NCI-H345 (cell line): ENCODE measurements at places on chromosomes 3 and 15.

- DNase-seq = no peak
These were observed 1.6 kb downstream of the FBXL22 start for GRCh38 chr15:63598473-63599400.

DNA sequence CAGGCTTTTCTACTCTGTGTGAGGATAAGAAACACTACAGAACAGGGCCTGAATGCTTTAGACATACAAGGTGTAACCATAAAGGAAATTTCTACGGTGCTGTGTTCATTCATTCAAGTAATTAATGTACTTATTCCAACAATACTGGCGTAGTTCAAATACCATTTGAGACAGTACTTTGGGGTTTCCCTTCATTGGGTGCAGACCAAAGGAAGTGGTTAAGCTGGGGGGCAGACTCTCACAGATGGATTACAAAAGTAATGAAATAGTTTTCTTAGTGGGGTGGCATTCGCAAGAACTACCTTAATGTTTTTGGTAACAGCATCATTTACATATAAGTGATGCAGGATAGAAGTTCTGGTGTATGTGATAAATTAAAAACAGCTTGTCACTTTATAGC is 65.9 kb downstream of the BTD start:
- no peak for DNase-seq

DNA sequence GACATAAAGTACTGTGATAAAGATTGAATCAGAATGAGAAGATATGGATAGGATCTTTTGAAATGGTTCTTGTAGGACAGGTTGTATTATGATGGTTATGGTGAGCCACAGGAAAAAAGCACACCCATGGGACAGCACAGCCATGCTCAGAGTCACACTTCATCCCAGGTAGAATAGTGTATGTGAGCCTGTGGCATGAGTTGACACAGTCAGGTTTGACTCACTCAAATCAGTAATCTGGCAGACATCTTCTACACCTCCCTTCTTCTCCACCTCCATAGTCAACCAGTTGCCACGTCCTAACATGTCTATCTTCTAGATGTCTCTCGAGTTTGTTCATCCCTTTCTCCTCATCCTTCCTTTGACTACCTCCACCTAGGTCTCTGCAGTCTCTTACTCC is 176.0 kb downstream of the RBMS3 start:
- DNase-seq = no peak

- no peak for DNase-seq
These were observed 2.2 kb upstream of the SENP2 start for GRCh38 chr3:185583925-185584324.

DNA sequence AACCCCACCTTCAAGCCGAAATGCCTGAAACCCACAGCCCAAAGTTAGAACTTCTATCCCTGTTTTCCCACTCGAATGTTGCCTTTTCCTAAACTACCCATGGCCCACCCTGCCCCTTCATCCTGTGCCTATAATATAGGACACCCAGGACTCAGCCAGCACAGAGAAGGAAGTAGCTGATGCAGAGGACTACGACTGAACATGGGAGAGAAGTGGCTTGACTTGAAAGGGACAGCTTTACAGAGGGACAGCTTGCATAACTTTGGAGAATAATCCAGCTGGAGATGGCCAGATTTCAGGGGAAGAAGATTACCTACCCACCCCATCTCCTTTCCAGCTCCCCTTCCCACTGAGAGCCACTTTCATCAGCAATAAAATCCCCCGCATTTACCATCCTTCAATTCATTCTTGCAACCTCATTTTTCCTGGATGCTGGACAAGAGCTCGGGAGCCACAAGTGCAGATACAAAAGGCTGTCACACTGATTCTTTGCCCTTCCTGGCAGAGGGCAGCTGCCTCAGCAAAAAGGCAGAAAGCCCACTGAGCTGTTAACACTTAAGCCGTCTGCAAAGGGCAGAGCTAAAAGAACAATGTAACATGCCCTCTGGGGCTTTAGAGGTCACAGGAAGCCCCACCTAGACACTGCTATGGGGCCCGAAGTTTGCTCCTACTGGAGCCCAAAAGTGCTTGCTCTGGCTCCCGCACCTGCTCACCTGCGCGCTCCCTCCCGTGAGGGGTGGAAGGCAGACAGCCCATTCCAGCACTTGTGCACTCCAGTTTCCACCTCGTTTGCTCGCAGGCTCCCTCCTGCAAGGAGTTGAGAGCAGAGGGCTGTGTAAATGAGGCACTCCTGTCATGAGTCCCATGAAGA is 224.0 kb downstream of the TBC1D5 start:
- no peak for DNase-seq

DNA sequence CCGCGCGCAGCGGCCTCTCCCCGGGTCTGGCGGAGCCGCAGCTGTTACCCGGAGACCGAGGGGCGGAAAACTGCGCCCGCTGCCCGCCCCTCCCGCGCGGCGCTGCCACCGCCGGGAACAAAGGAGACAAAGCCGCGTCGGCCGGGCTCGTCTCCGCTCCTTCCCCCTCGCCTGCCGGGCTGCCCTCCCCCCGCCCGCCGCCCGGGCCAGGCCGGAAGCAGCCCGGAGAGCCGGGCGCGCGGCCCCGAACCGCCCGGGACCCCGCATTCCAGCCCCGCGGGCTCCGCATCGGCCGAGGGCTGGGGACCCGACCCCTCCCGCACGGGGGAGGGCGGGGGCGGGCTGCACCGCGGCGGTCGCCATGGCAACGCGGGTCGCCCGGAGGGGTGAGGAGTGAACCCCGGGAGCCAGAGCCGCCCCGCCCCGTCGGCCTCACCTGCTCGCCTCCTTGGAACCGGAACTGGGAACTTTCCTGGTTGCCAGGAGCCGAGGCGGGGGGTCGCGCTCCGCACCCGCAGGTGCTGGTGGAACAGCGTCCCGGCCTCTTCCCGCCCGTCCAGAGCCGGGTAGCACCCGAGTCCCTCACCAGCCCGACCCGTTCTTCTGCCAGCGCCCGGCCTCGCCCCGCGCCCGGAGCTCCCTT is 448 bp downstream of the PLXNB1 start:
- peak; percentile 82 for DNase-seq

DNA sequence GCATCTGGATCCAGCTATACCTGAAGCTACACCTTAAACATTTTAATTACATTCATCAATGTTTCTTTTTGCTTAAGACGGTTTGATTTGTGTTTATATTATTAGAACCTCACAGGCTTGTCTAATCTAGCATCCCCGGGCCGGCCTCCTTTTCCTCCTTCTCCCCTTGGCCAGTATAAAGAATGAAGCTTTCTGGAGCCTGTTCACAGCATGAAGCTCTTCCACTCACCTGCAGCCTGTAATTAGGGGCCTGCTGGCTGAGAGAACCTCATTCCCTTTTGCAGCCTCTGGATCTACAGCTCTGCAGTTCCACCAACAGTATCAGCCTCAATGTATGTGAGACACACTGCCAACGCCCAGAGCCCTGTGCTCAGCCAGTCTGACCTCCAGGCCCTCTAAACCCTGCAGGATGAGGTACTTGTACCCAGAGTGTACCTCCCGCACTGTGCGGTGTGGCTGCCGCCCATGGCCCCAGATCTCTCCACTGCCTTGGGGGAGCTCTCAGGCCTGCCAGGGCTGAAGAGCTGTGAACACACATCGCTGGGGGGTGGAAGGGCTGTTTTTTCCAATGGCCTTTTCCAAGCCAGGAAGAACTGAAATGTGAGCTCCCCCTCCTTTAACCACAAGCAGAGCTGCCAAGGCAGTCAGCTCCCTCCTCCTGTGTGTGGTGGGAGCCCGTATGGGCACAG is 114.7 kb upstream of the ALDH1A3 start:
- DNase-seq = no peak

DNA sequence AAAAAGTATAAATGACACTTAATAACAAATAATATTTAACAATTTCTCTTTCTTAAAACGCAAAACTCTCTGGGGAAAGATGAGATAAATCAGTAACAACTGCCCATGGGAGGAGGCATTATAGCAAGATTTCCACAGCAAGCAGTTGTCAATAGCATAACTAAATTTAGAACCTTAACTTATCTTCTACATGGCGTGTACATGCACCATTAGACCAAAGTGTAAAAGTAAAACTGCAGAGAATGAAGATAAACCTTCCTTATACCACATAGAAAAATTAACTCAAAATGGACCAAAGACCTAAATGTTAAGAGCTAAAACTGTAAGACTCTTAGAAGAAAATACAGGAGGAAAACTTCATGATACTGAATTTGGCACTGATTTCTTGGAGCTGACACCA is 39.9 kb downstream of the MYO5A start:
- DNase-seq = no peak

- no peak for DNase-seq
These were observed 779.0 kb downstream of the SQOR start for GRCh38 chr15:46413799-46414198.

DNA sequence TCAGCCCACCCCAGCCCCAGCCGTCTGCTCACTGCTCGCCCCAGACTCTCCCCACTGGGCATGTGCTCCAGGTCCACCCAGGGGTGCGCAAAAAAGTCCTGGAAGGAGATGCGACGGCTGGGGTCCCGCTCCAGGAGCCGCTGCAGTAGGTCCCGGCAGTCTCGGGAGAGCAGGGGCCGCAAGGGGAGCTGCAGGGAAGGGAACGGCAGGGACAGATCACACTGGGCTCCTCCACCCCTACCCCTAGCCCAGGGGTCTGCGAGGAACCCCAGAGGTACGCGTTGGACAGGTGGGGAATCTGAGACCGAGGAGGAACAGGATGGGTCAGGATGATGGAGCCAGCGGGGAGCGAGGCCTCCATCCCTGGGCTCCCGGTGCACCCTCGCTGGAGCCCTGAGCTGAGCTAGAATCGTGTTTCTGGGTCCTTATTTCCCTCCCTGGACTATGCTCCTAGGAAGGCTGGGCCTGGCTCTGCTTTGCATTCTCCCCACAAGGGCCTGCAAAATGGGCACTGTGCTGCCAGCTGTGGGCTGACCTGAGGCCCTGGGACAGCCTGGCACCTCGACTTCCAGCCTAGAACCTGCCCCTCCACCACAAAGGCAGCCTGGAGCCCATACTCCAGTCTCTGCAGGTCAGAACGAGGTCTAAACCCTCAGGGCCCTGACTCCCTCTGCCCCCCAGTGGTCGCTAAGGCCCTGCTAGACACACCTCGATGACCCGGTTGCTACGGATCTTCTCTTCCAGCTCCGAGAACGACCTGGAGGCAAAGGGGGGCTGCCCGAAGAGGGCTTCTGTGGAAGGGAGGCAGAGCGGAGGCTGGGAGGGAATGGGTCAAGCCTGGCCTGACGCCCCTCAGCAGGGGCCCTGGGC is 3.2 kb downstream of the ULK3 start:
- no peak for DNase-seq

GRCh38 chr3:41418961-41419691 is 219.8 kb downstream of the CTNNB1 start:
- DNase-seq = no peak

- no peak for DNase-seq
These were observed 53.0 kb upstream of the SLC6A1 start for GRCh38 chr3:10939556-10939955.

- DNase-seq = no peak
These were observed 208.2 kb upstream of the MANF start for GRCh38 chr3:51176923-51177322.

DNA sequence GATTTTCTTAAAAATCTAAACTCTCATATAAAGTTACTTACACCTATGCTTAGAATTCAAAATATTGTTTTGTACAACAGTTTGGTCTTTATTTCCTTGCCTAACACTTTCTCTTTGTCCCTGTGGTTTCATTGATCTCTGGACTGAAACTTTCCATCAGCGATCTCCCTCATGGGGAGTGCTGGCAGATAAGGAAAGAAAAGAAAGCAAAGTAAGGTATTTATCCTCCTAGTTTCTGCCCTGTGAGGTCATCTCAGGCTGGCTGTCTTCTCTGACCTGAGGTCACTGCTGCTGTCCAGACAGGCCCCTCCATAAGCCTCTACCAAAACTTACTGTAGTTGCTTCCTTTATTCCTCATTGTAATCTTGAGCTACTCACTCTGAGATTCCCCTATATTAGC is 57.9 kb upstream of the EPHA6 start:
- DNase-seq = no peak

DNA sequence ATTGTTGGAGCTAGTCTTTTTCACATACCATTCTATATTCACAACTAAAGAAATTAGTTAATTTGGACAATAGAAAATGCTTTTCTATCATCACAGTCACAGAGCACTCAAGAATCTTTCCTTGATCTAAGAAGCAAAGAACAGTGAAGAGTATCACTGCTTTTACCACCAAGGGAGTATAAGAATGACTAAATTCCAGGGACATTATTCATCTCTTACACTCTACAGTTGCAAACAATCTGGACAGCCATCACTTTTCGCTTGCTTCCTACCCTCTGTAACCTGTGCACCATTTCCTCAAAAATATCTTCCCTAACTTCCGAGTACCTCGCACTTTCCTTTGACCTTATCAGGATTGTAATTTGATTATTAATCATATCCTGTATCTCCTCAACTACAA is 359.5 kb upstream of the TMCO5A start:
- no peak for DNase-seq

DNA sequence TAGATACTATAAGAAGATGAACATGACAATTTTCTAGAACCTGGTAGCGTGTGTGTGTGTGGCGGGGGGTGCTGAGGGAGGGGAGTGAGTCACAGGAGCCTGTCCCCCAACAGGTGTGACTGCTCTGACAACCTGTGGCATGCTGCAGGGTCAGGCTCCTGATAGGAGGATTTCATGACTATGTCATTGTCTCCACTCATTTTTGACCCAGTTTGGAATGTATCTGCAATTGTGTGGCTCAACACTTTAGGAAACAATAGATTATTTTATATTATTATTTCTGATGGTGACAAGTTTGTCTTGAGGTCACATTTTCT is 9.3 kb upstream of the VILL start:
- no peak for DNase-seq

GRCh38 chr15:38486936-38487335 is 33.0 kb downstream of the FAM98B start:
- DNase-seq = no peak

DNA sequence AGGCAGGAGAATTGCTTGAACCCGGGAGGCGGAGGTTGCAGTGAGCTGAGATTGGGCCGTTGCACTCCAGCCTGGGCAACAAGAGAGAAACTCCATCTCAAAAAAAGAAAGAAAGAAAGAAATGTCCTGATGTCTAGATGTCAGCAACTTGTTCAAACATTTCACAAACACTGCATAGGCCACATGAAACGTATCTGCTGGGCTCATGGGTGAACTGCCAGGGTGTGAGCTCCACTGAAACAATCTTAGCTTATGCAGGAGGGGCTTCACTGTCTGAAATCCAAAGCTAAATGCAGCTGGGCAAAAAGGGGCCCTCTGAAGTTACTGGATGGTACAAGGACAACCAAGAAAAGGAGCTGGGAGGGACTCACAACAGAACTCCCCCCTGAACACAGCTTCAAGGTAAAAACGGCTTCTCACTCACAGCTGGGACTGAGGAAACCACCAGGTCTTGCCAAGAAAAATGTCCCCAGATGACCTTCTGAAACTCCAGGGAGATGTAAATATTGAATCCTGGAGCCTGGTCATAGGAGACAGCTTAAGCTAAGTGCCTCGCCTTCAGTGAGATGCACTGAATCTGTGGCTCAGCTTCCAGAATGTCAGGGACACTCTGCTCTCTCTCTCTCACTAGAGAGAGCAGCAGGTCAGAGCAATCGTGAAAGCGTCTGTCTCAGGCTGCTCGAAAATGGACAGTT is 31.9 kb downstream of the SEC61A1 start:
- DNase-seq = no peak

DNA sequence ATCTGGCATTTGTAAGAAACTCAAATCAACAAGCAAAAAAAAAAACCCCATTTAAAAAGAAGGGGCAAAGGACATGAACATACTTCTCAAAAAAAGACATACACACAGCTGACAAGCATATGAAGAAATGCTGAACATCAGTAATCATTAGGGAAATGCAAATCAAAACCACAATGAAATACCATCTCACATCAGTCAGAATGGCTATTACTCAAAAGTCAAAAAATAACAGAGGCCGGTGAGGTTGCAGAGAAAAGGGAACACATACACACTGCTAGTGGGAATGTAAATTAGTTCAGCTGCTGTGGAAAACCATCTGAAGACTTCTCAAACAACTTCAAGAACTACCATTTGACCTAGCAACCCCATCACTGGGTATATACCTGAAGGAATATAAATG is 199.4 kb upstream of the THBS1 start:
- DNase-seq = no peak
